Liver (tissue), 10 donors: ENCODE measurements at places on chromosomes 7 and 10. TPM values are rescaled to one million over a fixed set of nuclear protein-coding genes. Genes with fewer than 3 reads are reported as not detected.
A peak's percentile ranks its signal among the peaks of the same experiment; 100 is the strongest.

- no peak for DNase-seq
These were observed 8.4 kb upstream of the PGAM2 start for GRCh38 chr7:44073664-44074348.

DNA sequence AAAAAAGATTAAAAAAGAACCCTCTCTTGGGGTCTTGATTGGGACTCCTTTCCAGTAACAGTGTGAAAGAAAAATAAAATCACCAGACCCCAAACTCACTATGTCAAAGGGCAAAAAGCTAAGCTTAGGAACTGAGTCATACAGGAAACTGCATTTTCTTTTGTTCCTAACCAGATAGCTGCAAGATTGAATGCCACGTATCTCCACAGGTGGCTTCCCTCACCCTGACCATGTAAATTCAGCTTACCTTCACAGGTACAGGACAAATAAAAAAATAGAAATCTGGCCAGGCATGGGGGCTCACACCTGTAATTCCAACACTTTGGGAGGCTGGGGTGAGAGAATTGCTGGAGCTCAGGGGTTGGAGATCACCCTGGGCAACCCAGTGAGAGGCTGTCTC lies 32.5 kb upstream of the EIF4H start:
- no peak for DNase-seq

- no peak for DNase-seq
These were observed 33.0 kb downstream of the PTPRE start for GRCh38 chr10:127939786-127940330.

DNA sequence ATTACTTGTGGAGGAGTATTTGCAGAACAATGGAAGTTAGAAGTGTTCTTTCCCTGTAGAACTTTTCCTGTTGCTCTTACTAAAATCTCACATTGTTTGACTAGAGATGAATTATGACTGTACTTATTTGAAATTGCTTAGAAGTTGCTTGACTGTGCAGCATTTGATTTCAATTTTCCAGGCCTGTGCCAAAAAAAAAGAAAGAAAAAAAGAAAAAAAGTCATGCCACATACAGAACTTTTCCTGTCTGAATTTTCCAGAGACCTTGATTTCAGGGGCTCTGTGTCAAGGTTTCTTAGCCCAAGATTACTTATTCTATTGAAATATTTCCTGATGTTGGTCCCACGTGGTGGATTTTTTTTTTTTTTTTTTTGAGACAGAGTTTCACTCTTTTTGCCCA lies 3.5 kb upstream of the FAM171A1 start:
- no peak for DNase-seq

GRCh38 chr7:77481615-77482014 lies 55.5 kb upstream of the PTPN12 start:
- DNase-seq: no peak

DNA sequence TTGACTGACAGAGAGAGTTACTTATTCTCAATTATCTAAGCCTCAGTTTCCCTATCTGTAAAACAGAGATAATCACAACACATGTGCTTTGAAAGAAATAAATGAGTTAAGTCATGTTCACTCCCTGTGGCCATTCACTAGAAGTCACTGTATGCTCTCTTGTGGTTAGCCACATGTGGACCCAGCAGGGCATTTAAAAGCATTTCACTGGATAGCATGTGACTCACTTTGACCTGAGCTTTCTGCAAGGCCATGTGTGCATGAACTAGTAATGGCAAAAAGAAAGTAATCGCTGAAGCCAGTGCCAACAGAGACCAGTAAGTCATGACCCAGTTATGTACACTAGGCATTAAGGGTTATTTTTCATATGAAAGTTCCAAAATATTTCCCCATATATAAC lies 557.0 kb upstream of the IGFBP3 start:
- no peak for DNase-seq

DNA sequence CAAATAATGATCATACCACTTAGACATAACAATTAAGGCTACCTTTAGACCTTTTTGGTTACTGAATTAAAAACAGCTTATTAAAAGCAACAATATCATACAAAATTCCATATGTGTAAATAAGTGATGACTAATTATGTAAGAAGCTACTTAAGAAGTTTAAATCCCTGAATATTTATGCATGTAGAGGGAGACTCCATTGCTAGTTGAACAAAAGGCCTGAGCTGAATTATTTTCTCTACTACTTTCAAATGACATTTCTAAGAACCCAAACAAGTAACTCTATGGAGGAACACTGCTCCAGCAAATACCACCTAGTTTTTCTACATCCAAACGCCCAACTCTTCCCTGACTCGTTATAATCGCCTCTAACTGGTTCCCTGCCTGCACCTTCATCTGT lies 31.5 kb downstream of the EPC1 start:
- no peak for DNase-seq

GRCh38 chr10:14412624-14413023 lies 81.9 kb upstream of the FRMD4A start:
- DNase-seq: no peak

- no peak for DNase-seq
These were observed 458.6 kb downstream of the INHBA start for GRCh38 chr7:41244246-41244645.

GRCh38 chr10:6275022-6275997 lies 72.6 kb downstream of the PFKFB3 start:
- no peak for DNase-seq

DNA sequence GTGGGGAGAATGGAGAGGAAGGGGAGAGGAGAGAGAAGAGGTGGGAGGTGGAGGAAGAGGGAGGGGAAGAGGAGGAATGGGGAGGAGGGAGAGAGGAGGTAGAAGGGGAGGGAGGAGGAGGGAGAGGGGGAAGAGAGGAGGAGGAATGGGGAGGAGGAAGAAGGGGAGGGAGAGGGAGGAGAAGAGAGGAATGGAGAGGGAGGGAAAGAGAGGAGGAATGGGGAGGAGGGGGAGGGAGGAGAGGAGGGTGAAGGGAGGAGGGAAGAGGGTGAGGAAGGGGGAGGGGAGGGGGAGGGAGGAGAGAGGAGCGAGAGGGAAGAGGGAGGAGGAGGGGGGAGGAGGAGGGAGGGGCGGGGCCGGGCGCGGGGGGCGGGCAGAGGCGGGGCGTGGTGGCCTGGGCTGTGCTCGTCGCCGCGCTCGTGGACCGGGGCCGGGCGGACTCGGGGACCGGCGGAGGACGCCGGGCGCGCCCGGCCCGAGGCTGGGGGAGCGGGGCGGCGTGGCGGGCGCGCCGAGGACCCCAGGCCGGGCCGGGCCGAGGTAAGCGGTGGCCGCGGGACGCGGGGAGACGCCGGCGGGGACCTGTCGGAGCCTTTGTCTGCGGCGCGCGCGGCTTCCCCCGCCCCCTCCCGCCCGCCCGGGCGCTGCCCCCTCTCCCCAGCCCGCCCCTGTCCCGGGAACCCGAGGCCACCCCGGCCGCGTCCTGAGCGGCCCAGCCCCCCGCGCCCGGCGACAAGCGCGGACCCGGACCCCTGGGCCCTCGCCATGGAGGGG lies at the start of gene SLC29A4:
SLC29A4 (plus strand) TSS at position 401 of the 774 bp plus-strand sequence. CDS start 4,874 bp downstream, outside the sequence.
- peak; percentile 68 for DNase-seq

DNA sequence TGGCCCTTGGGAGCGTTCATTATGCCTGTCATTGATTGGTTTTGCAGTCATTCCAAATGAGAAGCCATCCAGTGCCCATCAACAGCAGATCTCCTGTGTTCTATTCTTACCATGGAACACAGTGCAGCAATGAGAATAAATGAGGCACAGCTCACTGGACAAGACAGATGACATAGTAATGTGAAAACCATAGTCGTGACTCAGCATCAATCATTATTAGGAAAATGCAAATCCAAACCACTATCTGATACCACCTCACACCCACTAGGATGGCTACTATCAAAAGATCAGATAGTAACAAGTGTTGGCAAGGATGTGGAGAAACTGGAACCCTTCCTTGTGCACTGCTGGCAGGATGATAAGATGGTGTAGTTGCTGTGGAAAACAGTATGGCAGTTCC lies 144.7 kb downstream of the ARHGAP22 start:
- no peak for DNase-seq

DNA sequence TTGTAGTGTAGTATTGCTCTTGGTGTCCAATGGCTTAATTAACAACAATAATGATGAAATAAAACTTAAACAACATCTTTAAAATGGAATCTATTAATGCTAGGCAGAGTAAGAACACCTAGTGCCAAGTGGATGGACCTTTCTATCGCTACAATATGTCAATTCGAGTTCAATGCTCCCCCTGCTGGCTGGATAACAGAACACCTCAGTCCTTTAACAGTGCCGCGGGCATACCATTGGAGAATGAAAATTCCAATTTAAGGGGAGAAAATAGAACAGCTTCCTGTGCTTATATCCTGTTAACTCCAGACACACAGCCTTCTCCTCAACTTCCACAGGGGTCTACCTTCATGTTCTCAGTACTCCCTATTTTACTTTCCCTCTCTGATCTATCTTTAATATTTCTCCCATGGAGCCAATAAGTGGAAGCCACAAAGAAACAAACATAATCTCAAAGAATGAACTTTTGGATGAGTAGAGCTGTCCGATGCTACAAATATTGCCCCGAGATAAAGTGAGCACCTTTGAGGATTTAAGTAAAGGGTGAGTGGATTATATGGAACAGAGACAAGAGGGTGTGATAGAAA lies 41.4 kb downstream of the COL1A2 start:
- peak; percentile 56 for DNase-seq

GRCh38 chr10:68406111-68406814 lies 814 bp downstream of the RUFY2 start:
- DNase-seq: peak; percentile 56

DNA sequence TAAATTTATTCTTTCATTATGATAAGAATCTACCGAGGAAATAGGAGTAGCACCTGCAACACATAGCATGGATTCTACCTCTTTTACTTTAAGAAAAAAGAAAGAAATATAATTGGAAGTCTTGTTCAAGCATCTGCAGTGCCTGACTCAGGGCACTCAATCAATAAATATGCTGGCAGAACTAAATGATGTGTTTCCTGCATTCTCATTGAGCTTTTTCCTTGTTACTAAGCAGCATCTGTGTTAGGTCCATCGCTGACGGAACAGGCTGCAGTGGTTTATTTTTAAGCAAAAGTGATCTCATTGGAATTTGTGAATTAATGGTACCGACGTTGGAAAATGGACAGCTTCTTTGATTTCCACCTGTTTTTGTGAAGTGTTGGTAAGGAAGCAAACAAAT lies 417.5 kb downstream of the DPP6 start:
- DNase-seq: no peak

DNA sequence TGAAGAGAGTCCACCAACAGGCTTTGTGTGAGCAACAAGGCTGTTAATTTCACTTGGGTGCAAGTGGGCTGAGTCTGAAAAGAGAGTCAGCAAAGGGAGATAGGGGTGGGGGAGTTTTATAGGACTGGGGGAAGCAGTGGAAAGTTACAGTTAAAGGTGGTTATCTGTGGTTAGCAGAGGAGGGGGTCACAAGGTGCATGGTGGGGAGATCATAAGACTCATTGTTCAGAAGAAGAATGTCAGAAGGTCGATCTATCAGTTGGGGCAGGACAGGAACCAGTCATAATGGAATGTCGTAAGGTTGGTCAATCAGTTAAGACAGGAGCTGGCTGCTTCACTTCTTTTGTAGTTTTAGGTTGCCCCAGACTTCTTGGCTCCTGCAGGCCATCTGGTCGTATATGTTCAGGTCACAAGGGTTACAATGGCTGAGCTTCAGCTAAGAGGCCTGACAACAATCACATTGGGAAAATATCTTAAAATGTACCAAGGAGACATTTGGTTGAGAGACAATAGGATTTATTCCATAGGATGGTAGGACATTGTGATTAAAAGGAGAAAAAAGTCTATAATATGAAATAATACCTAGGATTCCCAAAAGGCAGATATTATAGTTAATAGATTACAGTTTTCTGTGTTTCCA lies 356.4 kb downstream of the ANKRD7 start:
- no peak for DNase-seq

DNA sequence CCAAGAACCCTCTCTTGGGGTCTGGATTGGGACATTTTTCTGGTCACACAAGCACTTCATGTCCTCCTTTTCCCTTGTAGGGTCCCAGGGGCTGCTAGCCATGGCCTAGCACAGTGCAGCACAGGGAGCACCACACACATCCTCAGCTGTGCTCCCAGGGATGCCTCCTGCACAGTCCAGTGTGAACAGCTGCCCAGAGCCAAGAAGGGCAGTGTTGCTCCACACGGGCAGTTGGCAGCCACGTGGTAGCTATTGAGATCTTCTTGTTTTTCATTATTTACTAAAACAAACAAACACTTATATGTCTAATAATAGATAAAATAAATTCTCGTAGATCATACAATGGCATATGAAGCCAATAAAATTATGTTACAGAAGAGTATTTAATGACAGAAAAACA lies 13.9 kb upstream of the LANCL2 start:
- DNase-seq: no peak

DNA sequence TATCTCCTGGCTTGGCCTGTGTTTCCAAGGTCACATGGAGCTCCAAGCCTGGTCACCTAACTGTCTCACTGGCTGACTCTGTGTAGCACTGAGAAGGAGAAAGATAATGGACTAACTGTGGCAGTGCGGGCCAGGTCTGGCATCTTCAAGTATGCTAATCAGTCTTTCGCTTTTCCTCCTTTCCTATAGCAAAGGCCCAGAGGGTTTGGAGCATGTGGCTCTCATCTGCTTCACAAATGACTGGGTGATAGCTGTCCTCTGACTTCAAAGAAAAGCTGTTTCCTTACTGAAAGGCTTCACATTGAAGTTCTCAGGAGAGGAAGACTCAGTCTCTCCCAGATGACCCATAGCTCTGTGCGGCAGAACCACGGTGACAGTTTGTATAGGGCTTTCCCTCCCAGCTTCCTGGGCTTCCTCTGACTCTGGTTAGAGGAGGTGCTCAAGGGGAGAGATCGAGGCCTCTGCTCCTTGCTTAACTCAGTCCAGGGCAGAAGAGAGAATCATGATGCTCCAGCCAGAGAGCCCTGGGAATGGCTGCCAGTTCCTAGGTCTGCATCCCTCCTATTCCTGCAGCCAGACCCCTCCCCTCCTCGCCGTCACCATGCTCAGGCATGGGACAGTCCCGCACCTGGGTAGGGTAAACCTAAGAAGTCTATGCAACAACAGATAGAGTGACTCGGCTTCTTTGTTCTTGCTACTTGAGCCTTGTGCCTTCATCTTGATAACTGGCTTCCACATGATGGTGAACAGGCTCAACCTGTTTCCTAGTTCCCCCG lies 72.3 kb downstream of the CCDC71L start:
- DNase-seq: no peak

- DNase-seq: no peak
These were observed 65.5 kb downstream of the CYP26A1 start for GRCh38 chr10:93139059-93139655.

DNA sequence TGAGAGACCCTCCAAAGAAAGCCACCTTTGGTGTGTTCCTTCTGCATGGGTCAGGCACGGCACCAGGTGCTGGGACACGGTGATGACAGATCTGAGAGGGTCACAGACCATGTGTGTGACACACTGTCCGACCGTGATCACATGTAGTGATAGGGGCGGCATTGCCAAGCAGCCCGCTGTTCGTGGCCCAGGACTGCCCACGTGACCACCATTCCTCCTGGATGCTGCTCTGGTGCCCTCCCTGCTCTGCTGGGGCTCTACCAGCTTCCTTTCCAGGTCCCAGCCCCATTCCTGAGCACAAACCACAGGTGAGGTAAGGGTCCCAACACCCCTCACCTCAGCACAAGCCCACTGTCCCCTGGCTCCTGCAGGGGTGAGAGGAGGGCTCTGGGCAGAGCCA lies 10.1 kb upstream of the SLC18A3 start:
- DNase-seq: peak; percentile 21

ACBD7 gene
- total RNA-seq: not detected

MNX1 gene
- total RNA-seq: not detected

FAM25A gene
- total RNA-seq: not detected

GBF1 gene
- total RNA-seq: 19.2 TPM

CALY gene
- total RNA-seq: not detected

HHEX gene
- 34.8 TPM for total RNA-seq

PKD1L1 gene
- 0.25 TPM for total RNA-seq

TMEM236 gene
- total RNA-seq: 0.28 TPM
